ENCODE measurements at places on chromosomes 7 and 10.

DNA sequence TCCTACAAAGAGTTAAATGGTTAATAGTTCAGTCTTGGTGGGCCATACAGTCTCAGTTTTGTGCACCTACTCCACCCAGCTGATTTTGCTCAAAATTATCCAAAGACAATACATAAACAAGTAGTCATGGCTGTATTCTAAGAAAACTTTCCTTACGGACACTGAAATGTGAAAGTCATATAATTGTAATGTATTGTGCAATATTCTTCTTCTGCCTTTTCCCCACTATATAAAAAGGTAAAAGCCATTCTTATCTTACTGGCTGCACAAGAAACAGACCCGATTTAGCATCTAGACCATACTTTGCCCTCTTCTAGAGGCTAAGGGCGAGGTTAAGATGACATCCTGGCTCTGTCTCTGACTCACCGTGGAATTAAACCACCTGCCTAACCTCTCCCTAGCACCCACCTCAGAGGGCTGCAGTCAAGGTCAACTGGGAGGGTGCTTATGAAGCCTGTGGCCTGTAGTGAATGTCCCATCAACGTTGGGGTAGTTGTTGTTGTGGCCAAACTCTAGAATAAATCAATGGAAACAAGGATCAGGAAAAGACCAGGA lies 63.8 kb upstream of the DOCK1 start:
- no peak for DNase-seq

DNA sequence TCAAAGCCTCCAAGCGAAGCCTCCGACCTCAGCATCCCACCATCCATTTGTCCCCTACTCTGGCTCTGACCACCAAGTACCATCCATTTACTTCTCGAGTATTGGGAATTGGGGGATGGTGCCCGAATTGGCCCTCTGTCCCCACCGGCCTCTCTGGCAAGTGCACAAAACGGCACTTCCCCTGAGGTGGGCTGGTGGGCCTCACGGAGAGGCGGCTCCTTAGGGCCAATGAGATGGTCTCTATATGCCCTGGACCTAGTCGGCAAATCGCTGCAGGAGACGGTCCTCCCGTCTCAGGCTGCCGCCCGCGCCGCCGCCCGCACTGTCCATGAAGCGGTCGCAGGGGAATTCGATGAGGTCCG lies 2.8 kb downstream of the TRIL start:
- DNase-seq: no peak

- DNase-seq: no peak
Measured at GRCh38 chr10:32153931-32154330, 97.7 kb upstream of the KIF5B start.

DNA sequence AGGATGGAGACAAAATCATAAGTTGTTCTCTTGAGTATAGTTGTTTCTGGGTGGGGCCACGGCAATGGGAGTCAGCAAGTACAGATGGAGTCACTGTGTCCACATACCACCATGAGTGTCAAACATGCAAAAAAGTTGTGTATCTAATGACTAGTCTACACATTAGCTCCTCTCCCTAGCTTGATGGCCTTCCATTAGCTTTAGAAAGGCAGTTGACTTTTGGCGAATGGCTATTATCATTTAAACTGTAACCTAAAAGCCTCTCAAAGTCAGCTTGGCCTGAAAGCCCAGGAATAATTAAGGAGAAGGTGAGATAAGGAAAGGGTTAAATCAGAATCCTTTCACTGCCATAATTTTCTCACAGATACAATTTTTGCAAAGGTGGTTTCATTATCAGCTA lies 95.5 kb upstream of the MEOX2 start:
- DNase-seq: no peak

DNA sequence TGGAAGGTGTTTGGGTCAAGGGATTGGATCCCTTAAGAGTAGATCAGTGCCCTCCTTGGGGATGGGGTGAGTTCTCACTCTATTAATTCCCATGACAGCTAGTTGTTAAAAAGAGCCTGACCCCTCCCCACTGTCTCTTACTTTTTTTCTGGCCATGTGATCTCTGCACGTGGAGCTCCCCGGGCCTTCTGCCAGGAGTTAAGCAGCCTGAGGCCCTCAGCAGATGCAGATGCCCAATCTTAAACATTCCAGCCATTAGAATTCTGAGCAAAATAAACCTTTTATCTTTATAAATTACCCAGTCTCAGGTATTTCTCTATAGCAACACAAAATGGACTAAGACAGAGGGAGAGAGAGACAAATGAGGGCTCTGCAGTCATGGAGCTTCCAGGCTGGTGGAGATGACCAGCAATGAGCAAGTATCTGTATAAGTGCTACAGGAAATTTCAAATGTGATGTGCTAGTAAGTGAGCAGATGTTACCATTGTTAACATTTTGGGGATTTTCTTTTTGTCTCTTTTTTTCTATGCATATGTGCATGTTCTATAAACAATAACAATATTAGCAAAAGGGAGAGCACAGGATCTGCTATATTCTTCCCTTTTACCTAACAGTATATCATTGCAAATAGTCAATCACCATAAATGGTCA lies 26.7 kb downstream of the PLPP4 start:
- DNase-seq: no peak

DNA sequence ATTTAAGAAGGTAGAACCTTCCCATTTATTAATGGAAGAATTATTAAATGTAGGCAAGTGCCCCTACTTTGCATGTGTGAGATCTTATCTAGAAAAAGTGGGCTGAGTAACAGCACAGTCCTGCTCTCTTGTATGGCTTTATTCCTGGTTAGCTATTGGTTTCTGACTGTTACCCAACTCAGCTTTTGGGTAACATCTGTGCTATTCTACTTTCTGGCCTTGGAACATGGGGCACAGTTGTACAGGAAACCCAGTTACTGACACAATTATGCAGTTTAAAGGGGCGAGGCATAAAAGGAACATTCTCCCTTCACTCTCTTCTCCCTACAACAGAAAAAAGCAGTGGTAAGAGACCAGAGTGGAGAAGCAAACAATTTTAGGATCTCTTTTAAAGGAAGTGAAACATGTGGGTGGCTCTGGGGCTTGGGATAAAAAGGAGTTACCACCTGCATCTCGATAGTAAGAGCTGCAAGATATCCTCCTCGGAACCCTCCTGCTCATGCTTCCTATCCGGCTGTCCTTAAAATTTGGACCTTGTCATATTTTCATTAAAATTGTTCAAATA lies 16.0 kb downstream of the NUDT5 start:
- no peak for DNase-seq

Data from stimulated activated naive CD8-positive, alpha-beta T cell treated with anti-CD3 and anti-CD28 coated beads, Interleukin-15, Interleukin-2, amounts not matched to agents 100 U/mL and 50 U/mL, for 24 hours (primary cell).